ENCODE measurements at places on chromosomes 13 and 19.

GRCh38 chr13:43663474-43664090, 123.2 kb downstream of the ENOX1 start:
- no peak for DNase-seq

GRCh38 chr19:58545286-58546018, 1.6 kb downstream of the TRIM28 start:
- no peak for DNase-seq

DNA sequence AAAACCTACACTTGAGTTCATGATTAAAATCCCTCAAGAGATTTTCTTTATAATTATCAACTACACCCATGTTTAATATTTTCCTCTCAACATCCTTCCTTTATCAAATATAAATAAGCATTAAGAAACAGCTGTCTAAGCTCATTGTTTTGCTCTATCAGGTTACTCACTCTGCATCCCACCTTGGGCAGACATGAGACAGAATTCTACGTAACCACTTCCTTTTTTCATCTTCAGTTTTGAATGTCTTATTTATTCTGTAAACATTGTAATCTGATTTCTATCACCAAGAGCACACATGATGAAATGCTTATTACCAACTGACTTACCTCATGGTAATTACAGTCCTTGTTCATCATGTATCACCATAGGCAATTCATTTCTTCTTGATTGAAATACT, 1256.6 kb upstream of the ATXN8OS start:
- DNase-seq = no peak

DNA sequence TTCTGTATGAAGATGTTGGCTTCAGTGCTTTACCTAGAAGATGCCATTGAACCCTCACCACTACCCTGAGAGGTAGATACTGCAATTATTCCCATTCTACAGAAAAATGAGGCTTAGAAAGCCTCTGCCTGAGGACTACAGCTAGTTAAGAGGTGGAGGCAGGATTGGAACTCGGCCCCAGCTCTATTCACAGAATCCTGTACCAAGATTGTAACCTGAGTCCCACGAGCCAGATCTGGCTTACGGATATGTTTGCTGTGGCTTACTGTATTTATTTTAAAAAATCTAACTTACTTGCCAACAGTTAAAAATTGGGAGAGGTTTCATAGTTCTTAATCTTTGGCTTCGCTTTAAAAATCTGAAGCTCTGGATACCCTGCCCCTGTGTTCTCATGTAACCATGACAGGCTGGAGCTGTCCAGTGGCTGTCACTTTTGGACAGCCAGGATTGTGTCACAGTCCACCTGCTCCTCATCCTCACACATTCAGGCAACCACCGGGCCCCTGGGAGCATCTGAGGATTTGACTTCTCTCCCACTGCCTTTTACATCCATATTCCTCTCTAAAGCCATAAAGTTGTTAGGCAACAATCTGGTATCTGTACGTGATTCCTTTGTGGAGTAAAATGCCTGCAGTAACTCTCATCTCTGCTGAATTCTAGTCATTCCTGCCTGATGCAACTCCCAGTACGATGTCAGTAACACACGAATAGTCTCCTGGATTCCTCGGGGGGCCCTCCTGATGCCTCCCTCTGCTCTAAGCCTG, 160.8 kb upstream of the SERP2 start:
- DNase-seq = no peak

GRCh38 chr13:28121224-28121623, 17.1 kb upstream of the PAN3 start:
- no peak for DNase-seq

Measured in mammary epithelial cell (primary cell).